Activated naive CD4-positive, alpha-beta T cell treated with anti-CD3 and anti-CD28 coated beads for 36 hours (primary cell): ENCODE measurements at places on chromosomes 4 and X. TPM values are rescaled to one million over a fixed set of nuclear protein-coding genes. Genes with fewer than 3 reads are reported as not detected.
A peak's percentile ranks its signal among the peaks of the same experiment; 100 is the strongest.

Gene NLRP2B
- total RNA-seq: not detected

Gene SPANXN4
- not detected for total RNA-seq

Gene GLUD2
- total RNA-seq: 0.62 TPM

Gene LGI2
- total RNA-seq: not detected

Gene PPBP
- total RNA-seq: not detected

Gene GRIA2
- total RNA-seq: not detected

DNA sequence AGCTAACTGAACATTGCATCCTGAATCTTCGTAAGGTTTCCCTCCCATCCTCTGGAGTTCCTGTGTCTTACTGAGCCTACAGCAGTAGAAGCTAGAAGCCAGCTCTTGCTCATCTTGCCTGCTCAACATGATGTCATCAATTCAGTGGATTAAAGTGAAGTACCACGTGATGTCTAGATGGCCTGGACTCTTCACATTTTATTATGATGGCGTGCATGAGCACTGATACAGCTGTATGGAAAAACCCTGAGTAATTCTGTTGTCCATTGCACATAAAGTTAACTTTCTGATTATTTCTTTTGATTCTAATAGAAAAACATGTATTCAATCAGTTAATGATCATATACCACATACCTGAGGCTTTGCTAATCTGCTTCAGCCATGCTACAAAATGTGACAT, 2387.7 kb upstream of the TENM3 start:
- no peak overlapping the region for H3K27ac ChIP-seq
- no peak for DNase-seq
- H3K36me3 ChIP-seq: no peaks in the 10 kb centered on the region
- H3K4me1 ChIP-seq: no peaks in the 10 kb centered on the region

GRCh38 chrX:108582151-108582550, 142.5 kb downstream of the COL4A5 start:
- H3K27me3 ChIP-seq: no peaks in the 10 kb centered on the region
- no peak for DNase-seq
- H3K4me1 ChIP-seq: no peaks in the 10 kb centered on the region
- no peak overlapping the region for H3K4me3 ChIP-seq

GRCh38 chr4:151641167-151641566, 119.6 kb downstream of the GATB start:
- no peak overlapping the region for H3K4me3 ChIP-seq
- no peak for DNase-seq
- H3K27ac ChIP-seq: no peak overlapping the region
- no peaks in the 10 kb centered on the region for H3K27me3 ChIP-seq
- H3K36me3 ChIP-seq: no peaks in the 10 kb centered on the region
- H3K4me1 ChIP-seq: no peaks in the 10 kb centered on the region

DNA sequence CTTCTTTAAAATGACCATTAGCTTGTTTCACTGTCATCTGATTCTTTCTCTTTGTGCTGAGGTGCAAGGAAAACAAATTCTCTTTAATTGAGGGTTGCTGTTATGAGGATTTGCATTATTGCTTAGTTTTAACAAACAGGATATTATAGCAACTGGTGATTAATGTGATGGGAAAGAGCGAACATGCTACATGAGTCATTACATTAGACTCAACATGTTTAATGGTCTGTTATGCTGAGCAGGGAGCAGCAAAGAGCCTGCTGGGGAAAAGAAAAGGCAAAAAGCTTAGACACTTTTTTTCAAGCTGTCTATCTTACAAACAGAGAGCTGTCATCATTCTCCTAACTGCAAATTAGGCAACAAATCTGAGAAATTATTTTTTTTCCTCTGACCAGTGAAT, 230.5 kb upstream of the LCORL start:
- H3K4me3 ChIP-seq: no peak overlapping the region
- DNase-seq: no peak
- H3K27ac ChIP-seq: no peak overlapping the region
- no peaks in the 10 kb centered on the region for H3K4me1 ChIP-seq
- no peaks in the 10 kb centered on the region for H3K36me3 ChIP-seq

DNA sequence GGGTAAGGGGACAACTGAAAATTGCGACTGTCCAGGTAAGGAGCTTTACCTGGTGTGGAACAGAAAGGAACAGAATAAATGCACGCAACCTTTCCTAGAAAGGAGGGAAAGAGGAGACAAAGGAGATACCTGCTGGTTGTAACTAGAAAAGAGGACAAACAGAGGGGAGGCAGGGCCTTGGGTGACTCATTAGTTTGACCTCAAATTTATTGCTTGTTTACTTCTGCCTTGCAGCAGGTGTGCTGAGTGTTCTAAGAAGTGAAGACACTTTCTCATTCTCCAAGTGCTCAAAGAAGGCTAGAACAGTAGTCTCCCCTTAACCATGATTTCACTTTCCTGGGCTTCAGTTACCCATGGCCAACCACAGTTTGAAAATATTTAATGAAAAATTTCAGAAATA, 123.1 kb upstream of the BOD1L1 start:
- no peaks in the 10 kb centered on the region for H3K4me1 ChIP-seq
- H3K36me3 ChIP-seq: no peaks in the 10 kb centered on the region
- H3K4me3 ChIP-seq: no peak overlapping the region
- H3K27ac ChIP-seq: no peak overlapping the region

GRCh38 chr4:40731792-40732245, 17.9 kb upstream of the NSUN7 start:
- no peak overlapping the region for H3K27ac ChIP-seq
- H3K36me3 ChIP-seq: no peaks in the 10 kb centered on the region
- no peak overlapping the region for H3K4me3 ChIP-seq
- DNase-seq: peak; percentile 35

GRCh38 chrX:123818243-123818642, 41.6 kb upstream of the XIAP start:
- H3K27me3 ChIP-seq: no peaks in the 10 kb centered on the region
- no peak overlapping the region for H3K27ac ChIP-seq
- H3K36me3 ChIP-seq: no peaks in the 10 kb centered on the region
- H3K4me3 ChIP-seq: no peak overlapping the region
- no peaks in the 10 kb centered on the region for H3K4me1 ChIP-seq
- no peak for DNase-seq

GRCh38 chrX:136546371-136546781, 14.4 kb downstream of the VGLL1 start:
- no peak for DNase-seq
- H3K27me3 ChIP-seq: no peaks in the 10 kb centered on the region
- H3K4me3 ChIP-seq: no peak overlapping the region
- no peak overlapping the region for H3K27ac ChIP-seq
- peaks cover 35% of the 10 kb centered on the region for H3K4me1 ChIP-seq
